M059J (cell line): ENCODE measurements at places on chromosomes 3 and 15. TPM values are rescaled to one million over a fixed set of nuclear protein-coding genes. Genes with fewer than 3 reads are reported as not detected.

DNA sequence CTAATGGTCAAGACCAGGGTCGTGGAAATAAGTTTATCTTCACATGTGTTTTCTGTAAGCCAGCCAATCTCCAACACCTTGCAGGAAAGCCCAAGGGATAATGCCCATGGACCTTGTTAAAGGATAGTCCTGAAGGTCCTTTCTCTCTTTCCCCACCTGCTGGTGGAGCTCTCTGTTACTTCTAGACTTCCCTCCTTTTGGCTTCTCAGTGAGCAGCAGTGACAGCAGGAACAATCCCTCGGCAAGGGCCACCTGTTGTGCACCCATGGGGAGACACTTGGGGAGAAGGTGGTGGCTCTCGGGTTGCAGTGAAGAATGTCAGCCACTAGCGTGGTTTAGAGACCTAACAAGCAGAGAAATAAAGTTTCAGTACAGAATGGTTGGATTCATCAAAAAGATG lies 84.0 kb upstream of the OSBPL11 start:
- peak; percentile 27 for DNase-seq

- DNase-seq, result no peak
These were observed 44.7 kb downstream of the SGO1 start for GRCh38 chr3:20141316-20141715.

DNA sequence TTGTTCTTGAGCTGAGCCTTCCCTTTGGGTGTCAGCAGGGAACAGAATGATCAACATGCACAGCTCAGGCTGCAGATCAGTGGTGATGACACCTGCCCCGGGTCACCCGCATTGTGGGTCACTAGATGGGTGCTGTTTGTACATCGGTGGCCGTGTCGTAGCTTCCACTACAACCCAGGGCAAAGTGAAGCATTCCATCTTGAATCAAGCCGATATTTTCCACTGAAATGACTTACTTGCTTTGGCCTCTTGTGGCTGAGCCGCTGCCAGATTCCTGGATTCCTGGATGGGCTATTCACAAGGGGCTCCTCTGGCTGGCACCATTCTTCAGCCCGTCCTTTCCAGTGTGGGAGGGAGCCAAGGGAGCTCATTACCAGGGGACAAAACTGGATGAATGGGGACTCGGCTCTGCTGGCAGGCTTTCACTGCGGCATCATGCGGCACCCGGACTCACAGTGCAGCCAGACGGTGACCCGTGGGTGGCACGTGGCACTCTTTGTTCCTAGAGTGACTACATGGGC lies 65.6 kb downstream of the SLCO3A1 start:
- no peak for DNase-seq

Gene CIB2
- 1.9 and 2.2 TPM in 2 replicates for total RNA-seq

- peak; percentile 63 for DNase-seq
These were observed 6.1 kb downstream of the OR5H15 start for GRCh38 chr3:98172621-98173020.

DNA sequence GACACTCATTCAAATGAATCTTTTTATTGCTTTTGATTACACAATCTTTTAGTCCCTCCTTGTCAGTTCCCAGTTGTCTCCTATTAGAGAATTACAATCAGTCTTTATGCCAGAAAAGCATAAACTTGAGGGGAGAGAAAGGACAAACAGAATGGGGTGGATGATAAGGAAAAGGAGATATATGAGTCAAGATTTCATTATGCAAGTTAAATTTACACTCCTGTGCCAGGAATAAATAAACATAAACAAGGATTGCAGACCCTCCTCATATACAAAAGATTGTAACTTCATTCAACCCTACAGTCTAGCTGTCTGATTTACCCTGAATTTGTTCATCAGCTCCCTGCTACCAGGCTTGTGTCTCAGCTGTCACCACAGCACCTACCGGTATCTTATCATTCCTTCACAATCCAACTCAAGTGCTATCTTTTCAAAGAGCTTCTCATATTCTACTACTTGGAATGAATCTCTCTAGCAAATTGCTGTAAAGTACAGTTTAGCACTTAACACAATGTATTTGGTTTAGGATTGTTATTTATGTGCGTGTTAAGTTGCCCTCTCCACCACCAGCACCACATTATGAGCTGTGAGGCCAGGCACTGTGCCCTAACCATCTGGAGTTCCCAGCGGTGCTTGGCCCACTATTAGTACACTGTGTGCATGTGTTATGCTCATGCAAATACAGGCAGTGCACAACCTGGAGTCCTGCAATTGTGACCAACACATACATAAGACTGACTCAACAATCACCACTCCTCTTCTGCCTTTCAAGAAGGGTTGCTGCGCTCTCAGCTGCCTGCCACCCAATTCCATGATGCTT lies 504.1 kb downstream of the TBL1XR1 start:
- DNase-seq, result no peak

DNA sequence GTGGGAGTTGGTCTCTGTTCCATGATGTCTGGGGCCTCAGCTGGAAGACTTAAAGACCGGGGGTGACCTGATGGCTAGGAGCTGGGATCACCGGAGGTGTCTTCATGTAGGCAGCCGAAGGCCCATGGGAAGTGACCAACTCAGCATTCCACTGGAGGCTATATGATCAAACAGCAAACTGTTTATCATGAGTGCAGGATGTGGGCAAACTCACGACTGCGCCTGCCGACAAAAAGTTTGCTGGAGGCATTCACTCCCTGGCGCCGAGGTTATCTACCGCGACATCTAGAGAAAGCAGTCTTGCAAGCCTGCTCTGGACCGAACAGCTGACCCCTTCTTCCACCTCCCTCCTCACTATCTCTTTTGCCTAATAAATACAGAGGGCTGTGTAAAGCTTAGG lies 62.7 kb upstream of the NR2C2 start:
- DNase-seq, result peak; percentile 29

Gene ATP13A5
- not detected in 2 replicates for total RNA-seq

DNA sequence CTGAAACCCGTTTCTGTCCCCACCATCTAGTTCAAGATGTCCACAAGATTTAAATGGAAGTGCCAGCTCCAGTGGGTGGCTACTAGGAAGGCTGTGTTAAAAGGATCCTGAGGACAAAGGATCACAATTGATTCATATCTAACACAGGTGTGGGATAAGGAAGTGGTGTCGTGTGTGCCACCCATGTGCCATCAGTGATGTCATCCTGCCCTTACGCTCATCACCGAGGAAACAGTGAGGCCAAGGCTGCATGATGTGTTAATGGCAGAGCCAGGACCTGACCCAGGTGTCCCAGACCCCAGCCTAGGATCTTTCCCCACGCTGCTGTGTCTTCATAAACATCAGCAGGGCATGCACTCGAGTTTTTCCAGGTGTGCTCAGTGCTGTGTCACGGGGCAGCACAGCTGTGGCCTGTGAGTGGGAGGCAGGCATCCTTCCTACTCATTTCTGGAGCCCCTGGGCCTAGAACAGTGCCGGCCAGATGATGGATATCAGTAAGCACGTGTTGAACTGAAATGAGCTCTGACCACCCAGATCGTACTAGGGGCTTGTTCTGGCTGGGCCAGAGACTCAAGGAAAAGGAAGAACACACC lies 10.6 kb upstream of the TGM5 start:
- DNase-seq, result no peak
